ENCODE measurements at places on chromosomes 2 and 18. TPM values are rescaled to one million over a fixed set of nuclear protein-coding genes. Genes with fewer than 3 reads are reported as not detected.

Gene CDH2
- 367 TPM for total RNA-seq

Gene GATA6
- total RNA-seq: 76.2 TPM

- DNase-seq: no peak
These were observed 28.1 kb upstream of the SPP2 start for GRCh38 chr2:234022424-234022823.

- no peak for DNase-seq
These were observed 55.9 kb upstream of the EPAS1 start for GRCh38 chr2:46241344-46241743.

DNA sequence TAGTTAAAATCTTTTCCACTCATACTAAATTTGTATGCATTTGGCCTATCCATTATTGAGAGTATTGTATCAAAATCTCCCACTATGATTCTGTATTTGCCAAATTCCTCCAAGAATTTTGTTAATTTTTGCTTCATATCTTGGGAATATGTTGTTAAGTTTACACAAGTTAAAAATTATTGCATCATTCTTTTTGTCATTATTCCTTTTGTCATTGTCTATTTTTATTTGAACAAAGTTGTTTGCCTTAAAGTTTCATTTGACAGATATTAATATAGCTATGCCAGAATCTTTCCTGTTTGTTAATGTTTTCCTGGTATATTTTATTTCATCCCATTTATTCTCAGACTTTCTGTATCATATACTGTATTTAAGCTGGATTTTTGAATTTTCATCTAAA is 41.3 kb downstream of the LOXHD1 start:
- no peak for DNase-seq

- DNase-seq: no peak
These were observed 62.9 kb upstream of the ASPRV1 start for GRCh38 chr2:70024284-70024683.

DNA sequence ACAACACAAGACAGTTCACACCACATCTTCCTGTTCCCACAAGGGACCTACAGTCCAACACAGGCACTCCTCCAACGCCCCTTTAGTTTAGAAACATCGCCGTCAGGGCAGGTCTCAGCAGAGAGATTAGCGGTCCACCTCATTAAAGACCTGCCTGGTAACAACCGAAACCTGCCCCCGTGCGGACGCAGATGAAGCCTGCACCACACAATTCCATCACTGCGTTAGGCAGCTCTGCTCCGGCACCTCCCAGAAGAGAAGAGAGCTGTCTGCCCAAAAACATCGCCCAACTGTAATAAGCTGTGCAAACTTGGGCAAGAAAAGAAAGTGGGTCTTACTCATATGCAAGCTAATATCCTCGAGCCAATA is 32.7 kb downstream of the ZNF516 start:
- no peak for DNase-seq

DNA sequence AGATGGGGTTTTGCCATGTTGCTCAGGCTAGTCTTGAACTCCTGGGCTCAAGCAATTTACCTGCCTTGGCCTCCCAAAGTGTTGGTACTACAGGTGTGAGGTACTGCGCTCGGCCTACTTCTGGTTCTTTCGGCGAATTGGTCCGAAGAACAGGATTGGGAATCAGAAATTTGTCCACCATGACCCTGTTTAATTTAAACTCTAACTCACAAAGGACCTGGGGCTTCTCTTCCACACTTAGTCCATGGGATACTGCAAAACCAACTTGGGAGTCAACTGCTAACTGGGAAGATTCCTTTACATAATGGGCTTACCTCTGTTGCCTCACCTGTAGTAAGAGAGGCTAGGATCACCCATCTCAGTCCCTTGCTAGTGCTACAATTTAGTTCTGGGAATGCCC is 79.8 kb upstream of the ZFP36L2 start:
- DNase-seq: no peak

Data from cardiac septum (tissue), 1 donor.